Ureter (tissue), 1 donor: ENCODE measurements at places on chromosomes 12 and 14. TPM values are rescaled to one million over a fixed set of nuclear protein-coding genes. Genes with fewer than 3 reads are reported as not detected.

- DNase-seq = no peak
Observed at GRCh38 chr14:61147831-61148549, 133.1 kb downstream of the TMEM30B start.

GRCh38 chr14:50232276-50232642 is 881 bp upstream of the SOS2 start:
- no peak for DNase-seq

GRCh38 chr12:15151161-15152091 is 69.8 kb downstream of the RERG start:
- DNase-seq = no peak

GRCh38 chr14:53152184-53152886 is 788 bp downstream of the DDHD1 start:
- DNase-seq = peak; percentile 62

GRCh38 chr12:46489951-46490388 is 117.4 kb upstream of the SLC38A2 start:
- DNase-seq = no peak

DNA sequence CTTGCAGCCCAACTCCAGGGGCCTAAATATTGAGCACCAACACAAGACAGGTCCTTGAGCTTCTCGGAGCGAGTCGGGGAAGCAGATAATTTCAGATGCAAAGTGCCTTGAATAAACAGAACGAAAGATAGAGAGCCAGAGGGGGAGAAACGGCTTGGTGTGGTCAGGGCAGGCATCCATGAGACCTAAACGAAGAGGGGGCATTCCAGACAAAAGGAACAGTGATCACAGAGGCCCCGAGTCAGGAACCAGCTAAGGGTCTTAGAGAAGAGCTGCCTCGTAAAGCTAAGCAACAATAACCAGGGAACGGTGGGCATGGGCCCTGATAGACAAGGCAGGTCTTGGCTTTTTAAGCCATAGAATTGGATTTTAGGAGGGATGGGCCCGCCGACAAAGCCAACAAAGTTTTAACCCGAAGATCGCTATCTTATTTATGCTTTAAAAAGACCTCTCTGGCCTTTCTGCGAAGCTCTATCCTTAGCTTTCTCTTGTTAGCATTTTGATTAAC is 421 bp upstream of the ACADS start:
- no peak for DNase-seq

DNA sequence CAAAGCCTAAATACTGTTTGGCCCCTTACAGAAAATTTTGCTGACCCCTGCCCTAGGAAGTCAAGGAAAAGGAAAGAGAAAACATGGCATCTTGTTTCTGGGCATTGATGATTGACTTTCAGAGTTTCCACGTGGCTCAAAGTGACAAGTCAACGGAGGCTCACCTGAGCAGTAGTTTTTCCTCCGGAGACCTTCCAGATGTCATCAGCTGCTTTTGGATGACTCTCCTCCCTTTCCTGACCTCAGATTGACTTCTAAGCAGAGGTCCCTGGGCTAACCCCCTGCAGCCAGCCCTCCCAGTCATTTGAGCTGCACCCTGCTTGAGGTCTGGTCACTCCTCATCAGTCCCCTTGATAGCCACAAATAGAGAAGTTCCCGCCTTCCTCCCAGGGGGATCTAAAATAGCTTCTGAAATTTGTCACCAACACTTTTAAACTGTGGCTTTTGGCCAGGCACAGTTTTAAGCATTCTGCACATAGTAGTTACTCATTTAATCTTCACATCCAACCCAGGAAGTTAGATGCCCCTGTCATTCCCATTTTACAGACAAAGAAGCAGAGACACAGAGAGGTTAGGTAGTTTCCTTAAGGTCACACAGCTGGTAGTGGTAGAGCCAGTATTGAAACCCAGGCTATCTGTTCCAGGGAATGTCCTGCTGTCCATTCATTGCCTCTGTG is 143.4 kb downstream of the CHST11 start:
- DNase-seq = no peak

DNA sequence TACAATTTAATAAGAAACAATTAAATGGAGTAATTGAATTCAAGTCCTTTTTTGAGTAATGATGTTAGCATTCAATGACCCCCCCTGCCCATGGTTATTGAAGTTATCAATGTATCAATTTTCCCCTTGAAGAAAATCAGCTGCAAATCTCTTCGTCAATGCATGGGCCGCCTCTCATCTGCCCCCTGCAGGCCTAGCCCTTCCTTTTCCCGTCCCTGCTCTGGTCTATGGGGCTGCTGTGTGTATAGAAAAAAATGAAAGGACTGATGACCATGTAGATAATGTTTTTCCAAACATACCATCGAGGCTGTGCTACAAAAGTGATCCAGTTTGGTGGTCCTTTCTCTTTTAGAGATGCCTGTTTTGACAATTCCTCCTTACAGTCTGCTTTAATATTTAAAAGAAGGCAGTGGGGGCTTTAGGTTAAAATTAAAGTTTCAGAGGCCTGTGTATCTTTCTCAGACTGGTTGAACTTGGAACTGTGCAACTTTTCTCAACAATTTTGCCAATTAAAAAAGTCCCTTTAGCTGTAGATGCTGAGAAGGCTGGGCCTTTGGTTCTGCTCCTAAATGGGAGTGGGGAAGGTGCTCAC is 98.4 kb downstream of the APAF1 start:
- no peak for DNase-seq

GRCh38 chr12:5581616-5582015 is 149.7 kb downstream of the NTF3 start:
- DNase-seq = no peak

GRCh38 chr14:87908550-87908949 is 84.4 kb downstream of the GALC start:
- DNase-seq = no peak

- no peak for DNase-seq
Observed at GRCh38 chr14:29144621-29145020, 378.0 kb downstream of the FOXG1 start.

DNA sequence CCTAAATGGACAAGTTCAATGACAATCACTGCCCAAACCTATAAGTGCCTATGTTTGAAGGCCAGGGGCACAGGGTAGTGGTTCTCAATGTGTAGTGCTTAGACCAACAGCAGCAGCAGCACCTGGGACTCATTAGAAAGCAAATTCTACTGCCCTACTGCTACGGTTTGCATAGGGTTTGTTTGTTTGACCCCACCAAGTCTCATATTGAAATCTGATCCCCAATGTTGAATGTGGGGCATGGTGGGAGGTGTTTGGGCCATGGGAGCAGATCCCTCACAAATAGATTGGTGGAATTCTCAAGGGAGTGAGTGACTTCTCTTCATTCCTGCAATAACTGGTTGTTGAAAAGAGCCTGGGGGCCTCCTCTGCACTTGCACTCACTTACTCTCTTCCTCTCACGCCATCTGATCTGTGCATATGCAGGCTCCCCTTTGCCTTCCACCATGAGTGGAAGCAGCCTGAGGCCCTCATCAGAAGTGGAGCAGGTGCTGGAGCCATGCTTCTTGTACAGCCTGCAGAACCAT is 39.5 kb downstream of the PPM1H start:
- DNase-seq = no peak

DNA sequence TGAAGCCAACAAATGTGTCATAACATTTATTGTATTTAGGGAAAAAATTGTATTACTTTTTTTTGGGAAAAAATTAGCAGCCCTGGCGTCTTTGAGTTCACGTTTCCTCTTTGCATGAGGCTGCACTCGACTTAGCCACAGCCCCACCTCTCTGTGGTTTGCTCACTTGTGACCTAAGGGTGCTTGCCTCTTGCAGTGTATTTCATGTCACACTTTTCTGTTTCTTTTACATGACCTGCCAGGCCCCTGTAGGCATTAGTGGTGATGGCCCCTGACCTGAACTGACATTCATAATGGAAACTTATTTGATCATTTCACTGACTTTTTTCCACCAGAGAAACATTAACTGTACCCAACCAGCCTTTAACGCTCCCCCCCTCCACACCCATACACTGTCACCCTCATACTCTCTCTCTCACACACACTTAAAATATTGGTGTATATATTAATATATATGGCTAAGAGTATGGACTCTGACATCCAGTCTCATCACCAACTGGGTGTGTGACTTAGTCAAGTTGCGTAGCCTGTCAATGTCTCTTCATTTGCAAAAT is 122.9 kb downstream of the PRKCH start:
- no peak for DNase-seq

- no peak for DNase-seq
Observed at GRCh38 chr14:57493467-57494181, at the start of gene CCDC198. CCDC198 (minus strand) TSS chr14:57493857; CDS start chr14:57493715, 142 bp downstream.

GRCh38 chr12:106428384-106428783 is 70.8 kb downstream of the POLR3B start:
- DNase-seq = no peak

GRCh38 chr14:104179126-104179525 is 40.7 kb downstream of the KIF26A start:
- no peak for DNase-seq

- peak; percentile 83 for DNase-seq
Observed at GRCh38 chr12:132285991-132286681, 43.3 kb downstream of the GALNT9 start.

DNA sequence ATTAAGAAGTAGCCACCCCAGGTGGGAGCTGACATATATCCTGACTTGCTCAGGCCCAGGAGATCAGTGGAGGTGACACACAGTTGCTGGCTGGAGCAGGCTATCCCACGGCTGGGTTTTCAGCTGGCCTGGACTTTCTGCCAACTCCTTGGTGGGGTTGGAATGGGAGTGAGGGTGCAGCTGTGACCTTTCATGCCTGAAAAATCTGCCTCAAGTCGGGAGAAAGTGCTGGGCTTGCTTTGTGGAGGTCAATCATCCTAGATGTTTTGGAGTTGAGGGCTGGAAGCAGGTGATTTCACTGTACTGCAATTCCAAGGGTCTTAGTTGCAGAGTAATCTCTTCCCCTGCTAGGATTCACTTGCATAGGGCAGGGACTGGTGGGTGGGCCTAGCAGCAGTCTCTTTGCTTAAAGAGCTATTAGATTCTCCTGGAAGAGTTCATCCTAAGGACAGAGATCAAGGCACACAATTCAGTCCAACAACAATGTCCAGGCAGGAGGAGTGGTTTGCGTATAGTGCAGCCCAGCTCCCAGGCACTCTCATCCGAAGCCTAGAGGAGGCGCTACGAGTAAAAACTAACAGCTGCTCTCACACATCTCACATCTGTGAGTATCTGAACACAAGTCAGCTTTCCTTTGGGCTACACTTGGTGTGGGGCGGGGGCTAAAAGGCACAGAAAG is 98.1 kb downstream of the GAS2L3 start:
- no peak for DNase-seq

GRCh38 chr12:13175499-13175898 is 21.0 kb upstream of the EMP1 start:
- no peak for DNase-seq

DNA sequence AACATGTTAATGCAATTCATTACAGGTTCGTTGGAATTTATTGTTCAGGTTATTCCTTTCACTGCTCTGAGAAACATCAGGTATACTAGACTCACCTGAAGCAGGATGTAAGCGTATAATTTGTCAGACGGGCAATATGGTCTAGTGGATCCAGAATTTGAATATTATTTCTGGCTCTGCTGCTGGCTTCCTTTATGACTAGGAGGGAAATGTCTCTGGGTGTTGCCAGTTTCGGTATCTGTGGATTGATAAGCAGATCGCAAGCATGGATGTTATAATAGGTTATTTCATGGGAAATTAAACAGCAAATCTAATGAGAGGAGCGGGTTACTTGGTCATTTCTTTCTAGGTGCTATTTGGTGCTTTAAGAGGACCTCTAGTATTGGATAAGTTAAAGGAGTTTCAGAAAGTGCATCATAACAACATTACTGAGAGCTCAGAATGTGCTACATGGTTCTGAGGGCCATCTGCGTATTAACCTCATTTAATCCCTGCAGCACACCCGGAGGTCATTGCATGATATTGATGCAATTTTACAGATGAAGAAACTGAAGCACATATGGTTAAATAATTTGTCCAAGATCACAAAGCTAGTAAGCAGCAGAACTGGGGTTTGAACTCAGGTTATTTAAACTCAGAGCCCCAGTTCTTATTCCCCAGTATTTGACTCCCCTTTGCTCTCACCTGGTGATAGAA is 47.3 kb upstream of the BCAT1 start:
- no peak for DNase-seq

DNA sequence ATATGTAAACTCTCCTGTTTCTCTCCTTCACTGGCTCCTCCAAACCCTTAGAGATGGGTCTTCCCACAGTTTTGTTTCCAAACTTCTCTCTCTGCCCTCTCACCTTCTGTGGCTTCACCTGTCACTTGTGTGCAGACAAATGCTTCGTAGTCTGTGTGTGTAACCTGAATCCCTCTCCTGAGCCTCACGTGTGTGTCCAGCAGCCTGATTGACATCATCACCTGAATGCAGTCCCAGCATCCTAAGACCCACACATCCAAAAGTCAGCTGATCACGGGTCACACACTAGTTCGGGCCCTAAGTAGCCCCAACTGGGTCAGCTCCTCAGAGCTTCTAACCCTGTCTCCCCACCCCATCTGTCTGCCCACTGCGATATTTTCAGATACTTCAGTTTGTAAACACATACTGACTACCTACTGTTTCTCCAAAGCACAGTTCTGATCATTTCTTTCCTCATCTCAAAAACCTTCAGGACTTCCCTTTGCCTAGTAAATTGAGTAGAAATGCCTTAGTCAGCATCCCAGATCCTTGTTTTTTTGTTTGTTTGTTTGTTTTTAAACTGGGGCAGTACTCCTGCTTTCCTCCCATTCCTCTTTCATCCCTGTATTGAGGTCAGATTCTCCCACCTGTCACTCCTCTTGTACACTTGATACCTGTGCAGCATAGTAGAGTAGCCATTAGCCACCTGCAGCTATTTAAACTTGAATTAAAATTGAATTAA is 23.7 kb downstream of the FNTB start:
- no peak for DNase-seq

DNA sequence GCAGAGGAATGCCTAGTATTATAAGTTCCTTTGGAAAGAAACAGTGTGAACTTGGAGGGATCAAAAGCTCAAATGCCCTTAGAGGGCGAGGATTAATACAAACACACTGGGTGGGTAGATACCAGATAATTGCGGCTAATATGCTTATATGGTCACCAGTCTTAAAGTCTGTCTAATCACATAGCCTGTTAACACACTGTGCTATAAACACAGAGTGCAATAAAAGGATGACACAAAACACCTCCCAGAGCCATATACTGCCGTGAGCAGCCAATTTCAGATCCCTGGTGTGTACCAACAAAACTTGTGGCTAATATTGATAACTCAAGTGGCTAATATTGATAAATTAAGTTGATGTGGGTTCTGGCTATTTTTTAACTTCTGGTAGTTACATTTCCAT is 1.7 kb upstream of the IL26 start:
- DNase-seq = no peak

Gene KRT80
- 4.6 TPM for total RNA-seq

Gene SIX6
- not detected for total RNA-seq

Gene RFX4
- total RNA-seq = not detected

Gene CLEC1B
- not detected for total RNA-seq

Gene AQP2
- total RNA-seq = 0.70 TPM

Gene PXN
- total RNA-seq = 166 TPM

Gene TAS2R43
- total RNA-seq = 3.0 TPM

Gene ABHD12B
- not detected for total RNA-seq
